ENCODE measurements at places on chromosomes 3 and 15. TPM values are rescaled to one million over a fixed set of nuclear protein-coding genes. Genes with fewer than 3 reads are reported as not detected.

PLAAT1 gene
- polyA plus RNA-seq = not detected

GOLGA6L7 gene
- not detected for polyA plus RNA-seq

ADAMTS17 gene
- 0.72 TPM for polyA plus RNA-seq

CHRNA7 gene
- polyA plus RNA-seq = 0.93 TPM

ZNF502 gene
- 3.6 TPM for polyA plus RNA-seq

LRTM1 gene
- 1.6 TPM for polyA plus RNA-seq

MED12L gene
- 0.02 TPM for polyA plus RNA-seq

TBC1D5 gene
- polyA plus RNA-seq = 17.7 TPM

PPP1R14D gene
- not detected for polyA plus RNA-seq

AADACL2 gene
- not detected for polyA plus RNA-seq

WNT5A gene
- polyA plus RNA-seq = 1.7 TPM

ISLR2 gene
- 0.27 TPM for polyA plus RNA-seq

ADCY5 gene
- polyA plus RNA-seq = 3.7 TPM

NANOGP8 gene
- polyA plus RNA-seq = not detected

Data from spleen (tissue), 13 donors.